GF-D8 (cell line): ENCODE measurements at places on chromosomes 1 and 21.

DNA sequence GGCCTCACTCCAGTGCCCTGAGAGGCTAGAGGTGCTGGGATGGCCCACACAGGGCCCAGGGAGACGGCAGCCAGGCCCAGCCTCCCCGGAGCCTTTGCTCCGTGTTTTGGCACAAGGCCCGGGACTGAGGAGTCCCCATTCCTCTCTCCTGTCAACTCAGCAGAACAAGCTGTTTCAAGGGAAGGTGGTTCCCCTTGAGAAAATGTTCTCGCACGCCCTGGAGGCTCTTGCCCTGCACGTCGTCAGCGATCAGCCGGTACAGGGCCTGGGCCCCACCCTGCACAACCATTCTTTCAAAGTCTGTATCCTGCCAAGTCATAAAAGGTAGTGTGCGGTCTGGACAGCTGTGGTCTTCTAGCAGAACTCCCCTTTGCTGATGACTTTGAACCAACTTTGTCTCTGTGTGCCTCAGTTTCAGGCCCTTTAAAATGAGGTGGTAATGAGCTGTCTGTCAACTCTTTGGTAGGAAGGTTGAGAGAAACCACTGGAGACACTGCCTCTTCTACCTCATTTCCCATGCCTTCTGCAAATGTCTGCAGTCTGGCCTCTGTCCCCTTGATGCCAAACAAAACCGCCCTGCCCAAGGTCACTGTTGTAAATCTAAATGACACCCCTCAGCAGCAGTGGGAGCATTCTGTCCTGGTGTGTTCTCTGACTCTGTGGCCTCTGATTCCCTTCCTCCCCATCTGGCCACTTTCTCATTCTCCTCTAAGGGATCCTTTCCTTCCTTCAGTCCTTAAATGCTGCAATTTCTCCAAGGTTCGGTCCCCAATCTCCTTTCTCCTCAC, 138.6 kb upstream of the JUN start:
- DNase-seq: no peak

DNA sequence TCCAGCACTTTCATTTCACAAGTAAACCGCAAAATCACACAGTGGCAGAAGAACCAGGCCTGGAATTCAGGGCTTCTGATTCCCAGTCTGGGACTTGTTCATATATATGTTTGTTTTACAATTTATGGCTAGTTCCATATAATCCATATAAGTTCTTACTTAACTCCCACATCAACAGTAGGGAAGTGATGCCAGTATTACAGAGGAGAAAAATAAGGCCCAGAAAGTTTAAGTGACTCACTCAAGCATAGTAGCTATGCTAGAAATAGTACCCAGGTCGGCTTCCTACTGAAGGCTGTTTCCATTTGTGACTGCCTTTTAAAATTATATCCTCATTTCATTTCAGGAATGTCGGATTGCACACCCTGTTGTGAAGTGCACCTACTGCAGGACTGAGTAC, 1.4 kb downstream of the FAM76A start:
- DNase-seq: no peak

DNA sequence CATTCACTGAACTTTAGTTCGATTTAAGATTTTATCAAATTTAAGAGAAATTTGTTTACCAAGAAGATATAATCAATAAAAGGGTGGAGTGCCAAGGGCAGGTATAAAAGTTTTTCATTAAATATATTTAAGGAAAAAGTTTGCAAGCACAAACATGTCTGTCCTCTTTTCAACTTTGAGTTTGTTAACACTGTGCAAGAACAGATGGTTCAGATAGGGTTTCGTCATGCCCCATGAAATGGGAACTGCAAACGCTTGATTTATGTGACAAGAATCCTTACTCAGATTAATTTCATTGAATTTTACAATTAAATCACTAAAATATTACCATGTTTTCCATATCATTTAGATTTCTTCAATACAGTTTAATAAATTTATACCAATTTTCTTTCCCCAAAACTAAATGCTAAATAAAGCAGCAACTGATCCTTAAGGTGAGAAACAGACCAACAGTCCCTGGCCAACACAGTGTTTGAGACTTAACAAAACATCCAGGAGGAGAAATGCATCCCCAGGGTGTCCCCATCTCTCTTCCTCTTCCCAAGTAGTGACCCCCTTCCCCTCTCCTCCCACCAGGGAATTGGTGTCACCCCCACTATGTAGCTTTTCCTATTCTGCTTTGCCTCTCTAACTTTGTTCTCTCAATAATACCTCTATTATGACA, 292.9 kb downstream of the LTN1 start:
- DNase-seq: no peak

- no peak for DNase-seq
Measured at GRCh38 chr1:208291923-208292711, 47.9 kb upstream of the PLXNA2 start.

DNA sequence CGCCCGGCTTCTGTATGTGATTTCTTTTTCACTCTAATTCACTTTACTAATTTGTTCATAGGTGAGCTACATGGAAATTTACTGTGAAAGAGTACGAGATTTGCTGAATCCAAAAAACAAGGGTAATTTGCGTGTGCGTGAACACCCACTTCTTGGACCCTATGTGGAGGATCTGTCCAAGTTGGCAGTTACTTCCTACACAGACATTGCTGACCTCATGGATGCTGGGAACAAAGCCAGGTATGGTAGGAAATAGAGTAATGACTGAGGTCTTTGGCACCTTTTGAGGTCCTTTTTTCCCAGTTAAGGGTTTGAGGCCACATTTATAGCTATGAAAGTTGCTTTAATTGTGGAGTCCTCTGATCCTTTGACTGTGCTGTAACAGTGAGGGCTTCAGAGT, 56.9 kb downstream of the KIF1B start:
- no peak for DNase-seq

- DNase-seq: no peak
Measured at GRCh38 chr1:118081387-118081786, 103.6 kb downstream of the SPAG17 start.

DNA sequence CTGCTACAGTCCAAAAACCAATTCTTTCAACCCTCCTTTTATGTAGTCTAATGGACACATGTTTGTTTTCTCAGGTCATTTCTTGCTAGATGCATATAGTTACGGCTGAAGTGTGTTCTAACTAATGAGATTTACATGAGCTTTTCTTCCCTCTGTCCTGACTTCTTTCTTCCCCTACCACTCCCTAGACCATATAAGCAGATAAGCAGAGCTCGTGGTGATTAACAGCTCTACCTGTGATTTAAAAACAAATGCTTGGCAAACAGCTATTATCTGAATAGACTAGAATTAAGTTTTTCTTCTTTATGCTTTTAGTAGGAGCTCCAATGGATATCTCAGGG, 18.6 kb downstream of the KHDRBS1 start:
- no peak for DNase-seq

- DNase-seq: no peak
Measured at GRCh38 chr1:43348343-43348808, 10.4 kb upstream of the CDC20 start.

GRCh38 chr1:87715052-87715451, 386.4 kb downstream of the LMO4 start:
- DNase-seq: no peak

- DNase-seq: no peak
Measured at GRCh38 chr1:183100361-183100974, 77.2 kb downstream of the LAMC1 start.
